ENCODE measurements at places on chromosomes 11 and 22. TPM values are rescaled to one million over a fixed set of nuclear protein-coding genes. Genes with fewer than 3 reads are reported as not detected.

- no peak for DNase-seq
Observed at GRCh38 chr11:101336155-101336554, 206.5 kb upstream of the PGR start.

DNA sequence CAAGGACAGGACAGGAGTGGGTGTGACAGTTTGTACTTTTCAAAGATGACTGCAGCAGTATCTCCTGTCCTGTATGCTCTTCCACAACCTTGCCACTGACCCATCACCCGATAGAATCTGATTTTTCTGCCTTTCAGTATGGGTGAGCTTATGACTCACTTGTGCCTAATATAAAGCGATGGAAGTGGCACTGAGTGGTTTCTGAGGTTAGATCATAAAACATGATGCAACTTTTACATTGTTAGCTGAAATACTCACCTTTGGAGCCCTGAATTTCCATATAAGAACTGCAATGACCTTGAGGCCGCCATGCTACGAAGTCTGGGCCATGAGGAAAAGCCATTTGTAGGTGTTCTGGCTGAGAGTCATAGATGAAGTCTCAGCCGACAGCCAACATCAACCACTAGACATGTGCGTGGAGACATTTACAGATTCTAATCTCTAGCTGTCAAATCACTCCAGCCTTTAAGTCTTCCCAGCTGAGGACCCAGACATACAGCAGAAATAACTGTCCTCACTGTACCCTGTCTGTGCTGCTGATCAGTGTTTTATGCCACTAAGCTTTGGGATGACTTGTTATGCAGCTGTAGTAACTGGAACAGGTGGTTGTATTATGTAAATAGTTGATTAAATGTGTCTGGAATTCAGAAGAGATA, 105.9 kb upstream of the ARHGAP20 start:
- DNase-seq, result no peak

Gene ADAMTS15
- 78.8 TPM for total RNA-seq

- DNase-seq, result no peak
Observed at GRCh38 chr11:28696591-28696990, 588.4 kb downstream of the METTL15 start.

DNA sequence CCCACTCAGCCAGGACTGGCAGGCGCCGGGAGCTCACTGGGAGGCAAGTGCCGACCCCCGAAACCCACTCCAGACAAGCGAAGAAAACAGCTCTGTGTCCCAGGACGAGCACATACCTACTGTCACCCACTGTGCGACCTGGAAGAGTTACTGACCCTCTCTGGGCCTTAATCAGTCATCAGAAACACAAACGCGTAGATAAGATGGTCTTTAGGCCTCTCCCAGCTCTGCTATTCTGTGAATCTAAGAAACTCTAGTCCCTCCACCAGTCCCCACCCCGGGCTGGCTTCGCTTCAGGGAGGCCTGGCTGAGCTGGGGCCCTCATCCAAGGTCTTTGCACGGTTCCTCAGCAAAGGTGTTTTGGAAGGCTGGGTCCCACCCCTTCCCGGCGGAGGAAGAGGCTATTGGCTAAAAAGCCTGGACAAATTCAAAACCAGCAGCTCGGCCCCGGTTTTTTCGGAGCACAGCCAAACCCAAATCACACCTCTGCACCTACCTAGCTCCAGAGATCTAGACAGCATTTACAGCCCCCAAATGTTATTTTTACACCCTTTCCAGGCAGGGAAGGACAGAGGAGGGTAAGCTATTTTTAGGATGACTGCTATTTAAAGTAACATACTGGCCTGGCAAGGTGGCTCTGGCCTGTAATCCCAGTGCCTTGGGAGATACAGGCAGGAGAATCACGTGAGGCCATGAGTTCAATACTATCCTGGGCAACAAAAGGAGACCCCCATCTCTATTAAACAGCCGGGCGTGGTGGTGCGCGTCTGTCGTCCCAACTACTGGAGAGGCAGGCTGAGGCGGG, 13.2 kb upstream of the HDHD5 start:
- no peak for DNase-seq

DNA sequence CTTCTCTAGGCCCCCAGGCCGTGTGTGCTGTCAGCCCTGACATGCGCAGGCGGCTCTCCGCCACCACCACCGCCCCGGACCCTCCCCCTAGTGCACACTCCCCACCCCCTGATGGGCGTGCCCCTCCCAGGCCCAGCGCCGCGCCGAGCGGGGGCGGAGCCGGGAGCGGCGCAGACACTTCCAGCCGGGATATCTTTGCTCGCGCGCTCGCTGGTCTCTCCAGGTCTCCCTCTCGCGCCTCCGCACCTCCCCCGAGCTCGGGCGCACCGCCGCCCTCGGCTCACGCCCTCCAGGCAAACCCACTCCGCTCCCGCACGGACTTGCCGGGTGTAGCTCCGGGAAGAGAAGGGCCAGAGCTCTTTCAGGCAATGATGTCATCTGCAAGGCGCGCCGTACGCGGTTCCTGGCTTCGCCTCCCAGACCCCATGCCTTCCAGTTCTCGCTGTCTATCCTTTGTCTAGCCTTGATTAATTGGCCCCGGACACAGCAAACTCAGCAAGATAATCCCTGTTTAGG, at the start of gene SCN3B:
Gene SCN3B, minus strand, starts transcription at position 59 of the 516 bp plus-strand sequence. CDS start 823 bp downstream, outside the sequence.
- DNase-seq, result peak; percentile 85

GRCh38 chr11:61610905-61611304, 30.0 kb upstream of the SYT7 start:
- no peak for DNase-seq

Gene PTPN5
- total RNA-seq, result not detected

DNA sequence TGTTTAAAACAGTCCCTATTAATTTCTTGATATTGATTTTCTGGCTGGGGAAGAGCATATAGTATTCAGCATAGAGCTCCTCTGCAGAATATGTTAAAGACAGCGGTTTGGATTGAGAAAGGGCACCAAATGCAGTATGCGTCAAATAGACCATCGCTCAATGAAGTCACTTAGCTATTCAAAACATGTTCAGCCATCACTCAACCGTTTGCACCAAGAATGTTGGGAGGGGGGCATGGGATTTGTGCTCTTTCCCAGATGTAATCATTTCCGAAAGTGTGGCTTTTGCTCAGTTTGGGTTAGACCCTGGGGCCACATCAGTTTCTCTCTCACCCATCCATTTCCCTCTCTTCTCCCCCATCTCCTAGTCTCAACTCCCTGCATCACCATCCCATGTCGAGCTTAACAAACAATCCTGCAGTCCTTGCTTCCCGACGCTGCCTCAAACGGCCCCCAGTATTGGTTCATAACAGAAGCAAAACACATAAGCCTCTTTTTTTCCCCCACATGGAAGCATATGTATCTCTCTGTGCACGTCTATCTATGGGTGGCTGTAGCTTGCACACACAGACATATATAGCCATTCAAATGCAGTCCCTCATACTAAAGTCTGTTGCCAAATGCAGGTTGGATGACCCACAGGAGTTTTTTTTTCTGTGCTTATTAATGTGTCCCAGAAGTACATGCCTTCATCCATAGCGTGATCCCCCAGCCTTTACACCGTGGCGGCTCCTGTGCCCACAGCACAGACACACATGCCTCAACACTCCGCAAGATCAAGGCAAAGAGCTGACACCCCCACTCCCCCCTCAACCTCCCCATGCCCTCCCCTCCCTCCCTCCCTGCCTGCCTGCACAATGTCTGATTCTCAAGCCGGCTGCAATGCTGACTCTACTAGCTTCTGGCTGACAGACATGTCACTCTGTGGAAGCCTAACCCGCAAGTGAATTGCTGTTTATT, 2.6 kb downstream of the CACNG2 start:
- DNase-seq, result no peak

- no peak for DNase-seq
Observed at GRCh38 chr22:36304429-36304828, 51.5 kb downstream of the APOL1 start.

- DNase-seq, result no peak
Observed at GRCh38 chr11:108970221-108970991, 305.5 kb downstream of the DDX10 start.

DNA sequence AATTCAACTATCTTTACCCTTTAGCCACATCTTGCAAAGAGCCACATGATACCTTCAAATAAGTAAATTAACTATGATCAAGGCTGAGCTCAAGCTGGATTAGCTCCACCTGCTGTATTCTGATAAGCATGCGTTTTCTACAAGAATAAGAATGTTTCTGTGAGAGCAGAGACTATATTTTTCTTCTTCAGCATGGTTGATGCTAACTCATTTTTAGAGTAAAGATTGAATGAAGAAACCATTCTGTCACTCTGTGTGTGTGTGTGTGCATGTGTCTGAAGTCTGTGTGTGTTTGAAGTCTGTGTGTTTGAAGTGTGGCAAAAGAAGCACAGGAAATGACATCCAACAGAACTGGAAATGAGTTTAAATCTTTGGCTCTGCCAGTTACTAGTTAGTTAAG, 12.0 kb upstream of the LAYN start:
- DNase-seq, result no peak

DNA sequence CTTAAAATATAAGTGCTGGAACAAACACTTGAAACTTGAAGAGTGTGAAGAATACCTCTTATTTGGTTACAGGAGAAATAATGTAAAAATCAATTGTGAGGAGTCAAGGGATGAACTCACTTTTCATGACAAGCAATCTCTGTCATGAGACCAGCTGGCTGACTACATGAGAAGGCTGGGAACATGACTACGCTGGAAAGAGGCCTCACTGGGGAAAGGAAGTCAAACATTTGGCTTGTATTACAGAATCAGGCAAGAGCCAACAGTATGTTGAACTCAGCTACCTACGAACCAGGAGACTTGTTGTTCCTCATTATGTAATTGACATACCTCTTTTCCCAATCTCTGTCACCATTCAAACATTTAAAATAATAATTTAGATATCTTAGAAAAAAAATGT, 14.4 kb downstream of the DCDC1 start:
- DNase-seq, result no peak

Gene KCNC1
- not detected for total RNA-seq

Gene TMPRSS13
- total RNA-seq, result not detected

Gene SMIM38
- 0.73 TPM for total RNA-seq

DNA sequence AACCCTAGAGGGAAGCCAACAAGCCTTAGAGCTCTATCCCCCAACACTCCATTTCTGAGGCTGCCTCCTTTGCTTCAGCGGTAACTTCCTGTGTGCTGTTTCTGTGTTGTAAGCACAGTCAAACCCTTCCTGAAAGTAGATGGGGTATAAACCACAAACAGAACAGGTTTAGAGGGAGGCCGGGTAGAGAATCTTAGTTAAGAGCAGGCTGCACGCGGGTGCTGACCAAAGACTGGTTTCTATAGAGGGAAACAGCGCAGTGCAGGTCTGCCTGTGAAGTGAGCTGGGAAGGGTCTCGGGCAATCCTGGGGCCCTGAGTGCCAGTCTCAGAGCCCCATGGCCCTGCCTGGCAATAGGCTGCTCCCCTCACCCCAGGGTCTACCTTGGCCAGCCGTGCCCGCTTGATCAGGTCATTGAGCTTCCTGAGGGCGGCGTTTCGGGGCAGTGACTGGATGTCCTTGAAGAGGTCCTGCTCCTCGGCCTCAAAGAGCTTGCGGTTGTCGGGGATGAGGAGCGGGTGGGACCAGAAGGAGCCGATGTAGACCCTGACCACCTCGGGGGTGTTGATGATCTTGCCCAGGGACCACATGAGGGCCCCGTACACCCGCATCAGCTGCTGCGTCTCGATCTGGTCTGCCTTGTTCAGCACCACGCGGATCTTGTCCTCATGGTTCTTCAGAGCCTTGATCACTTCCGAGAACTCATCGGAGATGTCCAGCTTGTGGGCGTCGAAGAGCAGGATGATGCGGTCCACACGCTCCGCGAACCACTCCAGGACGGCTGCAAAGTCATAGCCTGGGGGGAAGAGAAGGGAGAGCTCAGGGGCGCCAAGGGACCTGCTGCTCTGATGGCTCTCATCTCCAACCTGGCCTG, 15.3 kb upstream of the CDC42BPG start:
- DNase-seq, result no peak

DNA sequence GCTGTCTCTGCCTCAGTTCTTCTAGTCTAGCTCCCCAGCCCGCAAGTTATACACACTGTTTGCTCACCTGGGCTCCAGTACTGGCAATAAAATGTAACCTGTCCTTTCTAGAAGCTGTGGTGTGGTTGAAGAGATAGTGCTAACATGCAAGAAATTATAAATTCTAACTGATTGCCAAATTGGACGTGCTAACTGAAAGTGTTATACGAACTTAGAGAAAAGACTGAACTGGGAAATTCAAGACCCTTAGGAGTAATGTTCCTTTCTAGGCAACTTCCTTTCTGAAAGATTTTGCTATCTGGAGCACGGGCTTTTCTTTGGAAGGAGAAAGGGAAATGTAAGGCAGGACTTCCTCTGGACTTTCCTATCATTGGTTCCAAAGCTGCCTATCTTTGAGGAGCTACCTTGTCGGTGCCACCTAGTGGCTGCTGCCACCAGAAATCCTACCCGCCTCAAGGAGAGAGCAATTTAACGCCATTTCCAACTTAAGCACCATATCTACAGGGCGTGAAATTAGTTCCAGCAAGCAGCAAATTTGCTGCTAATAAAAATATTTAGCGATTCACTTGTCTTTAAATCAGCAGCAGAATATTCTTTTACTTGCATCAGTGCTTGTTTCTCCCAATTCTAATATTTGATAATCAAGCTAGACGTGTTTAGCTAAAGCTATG, 12.7 kb upstream of the TMEM218 start:
- no peak for DNase-seq

DNA sequence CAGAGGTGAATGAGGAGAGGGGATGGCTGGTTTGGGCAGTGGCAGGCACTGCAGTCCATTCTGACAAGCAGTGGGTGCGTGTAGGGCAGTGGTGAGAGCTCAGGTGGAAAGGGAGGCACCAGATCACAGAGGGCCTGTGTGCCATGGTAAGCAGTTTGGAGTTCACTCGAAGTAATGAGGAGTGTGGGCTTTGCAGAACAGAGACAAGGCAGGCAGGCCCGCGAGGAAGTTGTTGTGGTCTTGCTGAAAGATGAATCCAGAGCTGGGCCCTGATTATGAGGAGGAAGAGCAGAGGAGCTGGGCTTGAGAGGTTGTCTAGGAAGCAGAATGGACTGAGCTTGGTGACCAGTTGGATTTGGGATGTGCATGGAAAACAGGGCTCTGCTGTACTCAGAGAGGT, 1.6 kb upstream of the DNAJB13 start:
- DNase-seq, result no peak

Gene CLDN5
- not detected for total RNA-seq

GRCh38 chr11:118607401-118608359, at the start of gene PHLDB1:
Gene PHLDB1 (plus strand): TSS chr11:118607615. CDS start chr11:118613837, 6,222 bp downstream.
- peak; percentile 91 for DNase-seq

DNA sequence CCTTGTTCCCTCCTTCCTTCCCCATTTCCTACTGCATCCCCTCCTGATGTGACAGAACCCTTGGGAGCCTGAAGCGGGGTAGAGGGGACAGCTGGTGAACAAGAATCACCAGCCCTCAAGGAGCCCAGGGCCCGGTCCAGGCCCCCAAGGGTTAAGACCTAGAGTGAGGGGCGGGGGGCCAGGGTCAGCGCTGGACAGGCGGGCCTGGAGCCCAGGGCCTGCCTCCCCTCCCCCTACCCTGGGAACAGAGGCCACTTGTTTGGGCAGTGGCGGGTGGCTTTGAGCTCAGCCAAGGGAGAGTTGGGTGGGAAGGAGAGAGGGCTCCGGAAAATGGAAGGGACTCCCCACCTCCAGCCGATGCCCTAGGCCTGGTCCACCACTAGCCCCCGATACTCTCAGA, 2.1 kb downstream of the ARAP1 start:
- no peak for DNase-seq
